ENCODE measurements at places on chromosomes 2 and 18.

DNA sequence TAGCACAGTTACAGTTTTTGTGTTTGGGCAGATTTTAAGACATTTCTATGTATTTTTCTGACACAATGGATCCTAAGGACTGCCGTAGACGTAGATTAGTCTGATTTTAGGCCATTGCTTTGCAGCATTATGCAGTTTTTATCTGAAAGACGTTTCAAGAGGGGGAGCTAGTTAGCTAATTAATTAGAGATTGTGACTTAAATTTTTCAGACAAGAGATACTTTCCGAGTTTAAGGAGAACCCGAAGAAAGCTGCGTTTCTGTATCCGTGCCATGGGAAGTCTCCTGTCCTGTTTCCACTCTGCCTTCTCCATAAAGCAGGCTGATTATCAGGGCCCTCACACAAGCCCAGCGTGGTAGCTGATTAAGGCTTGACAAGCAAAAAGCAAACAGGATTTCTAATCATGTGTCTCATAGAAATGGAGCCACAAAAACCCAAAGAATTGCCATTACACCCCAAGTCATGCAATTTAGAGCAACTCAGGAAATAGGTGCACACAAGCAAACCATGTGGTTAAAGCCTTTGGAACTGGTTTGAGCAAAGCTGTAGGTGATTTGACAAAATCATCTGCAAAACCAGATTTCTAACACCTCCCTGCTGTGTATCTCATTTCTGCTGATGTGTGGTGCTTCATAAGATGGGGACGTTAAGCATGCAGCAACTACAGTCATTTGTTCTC is 808.1 kb downstream of the RNF144A start:
- DNase-seq = no peak

DNA sequence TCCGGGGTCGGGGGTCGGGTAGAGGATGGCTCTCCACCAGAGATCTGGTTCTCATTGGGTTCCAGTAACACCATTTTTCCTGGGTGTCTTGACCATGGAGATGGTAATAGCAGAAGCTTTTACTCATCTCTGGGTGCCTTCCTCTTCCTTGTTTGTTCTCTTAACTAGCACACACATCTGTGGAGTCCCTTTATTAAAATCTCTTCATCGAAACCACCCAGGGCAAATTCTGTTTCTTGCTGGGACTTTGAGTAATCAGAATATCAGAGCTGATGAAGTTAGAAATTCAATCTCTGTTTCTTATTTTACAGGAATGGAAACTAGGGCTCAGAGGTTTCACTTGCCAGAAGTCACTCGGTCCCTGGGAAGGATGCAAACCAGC is 15.0 kb upstream of the TRIB2 start:
- no peak for DNase-seq

GRCh38 chr2:78992451-78992806 is 33.1 kb upstream of the REG3G start:
- DNase-seq = no peak

DNA sequence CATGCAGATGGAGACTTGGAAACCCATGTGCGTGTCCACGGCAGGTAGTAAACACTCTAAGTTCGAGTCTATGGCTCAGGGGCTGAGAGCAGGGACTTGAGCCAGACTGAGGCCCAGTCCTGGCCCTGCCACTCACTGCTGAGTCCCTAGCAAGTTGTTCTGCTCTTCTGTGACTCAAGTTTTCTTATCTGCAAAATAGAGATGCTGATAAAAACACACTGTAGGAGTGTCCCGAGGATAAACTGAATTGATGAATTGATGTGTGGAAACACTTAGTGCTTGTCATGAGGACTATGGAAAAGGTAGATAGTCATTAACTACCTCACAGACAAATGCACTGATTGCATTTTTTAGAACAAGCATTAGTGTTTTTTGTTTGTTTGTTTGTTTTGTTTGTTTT is 73.2 kb downstream of the BOLA3 start:
- no peak for DNase-seq

- no peak for DNase-seq
Observed at GRCh38 chr18:12011957-12012549, 30.7 kb downstream of the IMPA2 start.

DNA sequence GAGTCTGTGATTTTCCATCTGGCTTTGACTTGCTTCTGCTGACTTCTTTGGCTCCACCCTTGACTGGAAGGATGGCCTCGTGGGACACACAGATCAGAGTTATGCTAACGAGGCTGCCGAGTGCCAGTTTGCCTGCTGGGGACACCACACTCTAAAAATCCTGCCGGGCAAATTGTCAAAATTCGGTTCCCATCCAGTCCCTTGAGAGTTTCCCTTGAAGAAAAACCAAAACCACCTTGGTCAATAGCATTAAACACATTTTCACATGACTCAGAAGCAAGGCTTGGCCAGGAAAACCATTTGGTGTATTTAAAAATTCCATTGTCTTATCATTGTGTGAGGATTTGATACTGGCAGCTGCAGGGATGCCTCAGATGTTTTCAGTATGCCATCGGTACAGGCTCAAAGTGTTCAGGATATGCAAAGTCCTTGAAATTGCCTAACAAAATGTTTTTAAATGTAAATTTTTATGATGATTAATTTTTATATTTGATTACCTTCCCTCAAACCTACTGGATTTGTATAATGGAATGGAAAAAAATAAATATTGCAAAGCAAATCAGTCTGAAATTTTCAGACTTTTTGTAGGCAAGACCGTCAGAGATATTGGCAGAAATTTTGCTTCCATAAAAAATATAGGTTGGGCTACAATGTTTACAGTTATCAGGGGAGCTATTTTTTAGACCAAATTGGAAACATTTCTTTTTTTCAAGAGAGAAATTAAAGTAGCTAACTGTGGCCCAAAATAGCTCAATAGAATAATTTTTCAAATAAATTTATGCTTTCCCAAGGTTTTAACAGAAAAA is 41.6 kb downstream of the KCNE4 start:
- no peak for DNase-seq

GRCh38 chr2:46814160-46814961 is 101.2 kb downstream of the MCFD2 start:
- DNase-seq = no peak

DNA sequence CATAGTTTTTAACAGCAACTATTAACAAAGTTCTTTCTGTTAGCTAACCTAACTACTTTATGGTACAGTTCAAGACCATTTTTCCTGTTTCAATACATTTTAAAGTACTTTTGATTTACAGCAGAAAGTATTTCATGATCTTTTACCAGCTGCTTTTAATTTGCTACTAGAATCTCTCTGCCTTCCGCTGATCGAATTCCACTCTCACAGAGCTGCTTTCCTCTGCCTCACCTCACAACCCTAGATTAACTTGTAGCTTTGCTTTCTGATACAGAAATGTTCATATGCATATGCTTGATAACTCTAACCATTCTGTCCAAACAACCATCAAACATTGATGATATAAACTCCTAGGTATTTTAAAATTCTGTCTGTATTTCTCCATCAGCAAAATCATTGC is 463.2 kb upstream of the ZEB2 start:
- DNase-seq = no peak
